ENCODE measurements at places on chromosomes 2 and 18.

DNA sequence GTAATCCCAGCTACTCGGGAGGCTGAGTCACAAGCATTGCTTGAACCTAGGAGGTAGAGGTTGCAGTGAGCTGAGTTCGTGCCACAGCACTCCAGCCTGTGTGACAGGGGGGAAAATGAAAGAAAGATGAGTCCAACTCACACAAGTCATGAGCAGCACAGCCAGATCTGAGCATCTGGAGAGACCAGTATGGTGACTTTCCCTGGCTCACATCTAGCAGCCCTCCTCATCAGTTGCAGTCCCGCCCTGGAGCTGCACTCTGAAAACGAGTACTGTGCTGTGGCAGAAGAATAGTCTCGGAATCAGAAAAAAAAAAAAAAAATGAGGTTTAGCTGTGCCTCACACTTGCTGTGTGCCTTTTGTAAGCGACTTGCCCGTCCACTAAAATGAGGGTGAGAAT, 74.4 kb upstream of the TRIB2 start:
- no peak for ATAC-seq

- peak; percentile 44 for ATAC-seq
Observed at GRCh38 chr2:143905587-143905986, 614.3 kb downstream of the ZEB2 start.

- no peak for ATAC-seq
Observed at GRCh38 chr2:197885587-197885986, 81.2 kb downstream of the PLCL1 start.

- ATAC-seq: no peak
Observed at GRCh38 chr2:242019344-242019743, 149.8 kb downstream of the RTP5 start.

DNA sequence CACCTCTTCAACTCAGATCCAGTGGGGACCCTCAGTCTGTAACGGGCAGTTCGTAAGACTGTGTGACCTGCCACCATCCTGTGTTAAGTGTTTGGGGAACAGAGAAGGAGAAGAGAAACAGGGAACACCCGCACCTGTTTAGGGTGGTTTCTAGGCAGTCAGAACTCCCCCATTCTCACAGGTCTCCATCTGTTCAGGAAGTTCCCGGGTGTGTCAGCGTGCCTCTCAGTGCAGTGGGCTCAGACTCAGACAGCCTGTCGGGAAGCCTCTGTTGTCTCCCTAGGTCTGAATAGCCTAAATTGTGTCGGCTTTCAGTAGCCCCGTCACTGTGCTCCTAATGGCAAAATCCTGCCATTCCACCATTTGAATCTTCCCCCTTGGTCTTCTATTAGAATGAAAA, 256.6 kb downstream of the LOXHD1 start:
- no peak for ATAC-seq

GRCh38 chr2:73970850-73971471, 13.7 kb upstream of the TET3 start:
- ATAC-seq: peak; percentile 91

- no peak for ATAC-seq
Observed at GRCh38 chr2:160364364-160364763, 129.2 kb downstream of the RBMS1 start.

GRCh38 chr2:119697290-119698020, 18.5 kb downstream of the TMEM177 start:
- peak; percentile 87 for ATAC-seq

- no peak for ATAC-seq
Observed at GRCh38 chr2:214774108-214774507, 35.4 kb downstream of the BARD1 start.

GRCh38 chr2:161028581-161028980, 131.6 kb upstream of the TANK start:
- no peak for ATAC-seq

DNA sequence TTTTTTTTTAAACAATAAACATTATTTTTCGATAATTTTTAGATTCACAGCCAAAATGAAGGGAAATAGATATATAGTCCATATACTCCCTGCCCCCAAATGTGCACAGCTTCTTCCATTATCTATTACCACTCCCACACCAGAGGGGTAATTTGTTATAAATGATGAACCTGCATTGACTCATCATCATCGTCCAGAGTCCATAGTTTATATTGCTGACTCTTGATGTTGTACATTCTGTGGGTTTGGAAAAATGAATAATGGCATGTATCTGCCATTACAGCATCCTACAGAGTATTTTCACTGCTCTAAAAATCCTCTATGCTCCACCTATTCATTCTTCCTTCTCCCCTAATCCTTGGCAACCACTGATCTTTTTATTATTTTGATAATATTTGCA, 121.5 kb downstream of the LTBP1 start:
- ATAC-seq: no peak

- no peak for ATAC-seq
Observed at GRCh38 chr2:30038419-30038818, 108.4 kb upstream of the YPEL5 start.

Measured in activated T-helper 17 cell treated with anti-CD3 and anti-CD28 coated beads, Interleukin-2, amount 50 U/mL, for 72 hours (primary cell).